ENCODE measurements at places on chromosomes 3 and 15.
A peak's percentile ranks its signal among the peaks of the same experiment; 100 is the strongest.

GRCh38 chr15:101182215-101182614 lies 69.6 kb downstream of the CHSY1 start:
- no peak for DNase-seq

- DNase-seq: no peak
Measured at GRCh38 chr15:70133296-70133695, 35.6 kb upstream of the TLE3 start.

- DNase-seq: no peak
Measured at GRCh38 chr3:183845090-183845489, 19.7 kb upstream of the MAP6D1 start.

GRCh38 chr3:129195731-129196256 lies 12.1 kb upstream of the CNBP start:
- DNase-seq: peak; percentile 44

GRCh38 chr3:193943851-193944517 lies 192.0 kb upstream of the HES1 start:
- no peak for DNase-seq
